ENCODE measurements at places on chromosomes 7 and 10.

DNA sequence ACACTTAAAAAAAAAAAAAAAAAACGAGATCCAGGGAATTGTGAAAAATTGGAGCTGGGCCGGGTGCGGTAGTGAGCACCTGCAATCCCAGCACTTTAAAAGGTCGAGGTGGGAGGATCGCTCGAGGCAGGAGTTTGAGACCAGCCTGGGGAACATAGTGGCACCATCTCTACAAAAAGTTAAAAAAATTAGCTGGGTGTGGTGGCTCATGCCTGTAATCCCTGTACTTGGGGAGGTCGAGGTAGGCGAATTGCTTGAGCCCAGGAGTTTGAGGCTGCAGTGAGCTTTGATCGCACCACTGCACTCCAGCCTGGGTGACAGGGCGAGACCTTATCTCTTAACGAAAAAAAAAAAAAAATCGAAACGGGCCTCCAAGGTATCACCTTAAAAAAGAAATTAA lies 2.0 kb downstream of the CLDN4 start:
- no peak for DNase-seq

GRCh38 chr7:47690902-47691558 lies 109.1 kb upstream of the TNS3 start:
- no peak for DNase-seq

- no peak for DNase-seq
Observed at GRCh38 chr7:77352665-77353406, 63.3 kb downstream of the GSAP start.

- DNase-seq = no peak
Observed at GRCh38 chr10:18793951-18794350, 134.7 kb downstream of the ARL5B start.

DNA sequence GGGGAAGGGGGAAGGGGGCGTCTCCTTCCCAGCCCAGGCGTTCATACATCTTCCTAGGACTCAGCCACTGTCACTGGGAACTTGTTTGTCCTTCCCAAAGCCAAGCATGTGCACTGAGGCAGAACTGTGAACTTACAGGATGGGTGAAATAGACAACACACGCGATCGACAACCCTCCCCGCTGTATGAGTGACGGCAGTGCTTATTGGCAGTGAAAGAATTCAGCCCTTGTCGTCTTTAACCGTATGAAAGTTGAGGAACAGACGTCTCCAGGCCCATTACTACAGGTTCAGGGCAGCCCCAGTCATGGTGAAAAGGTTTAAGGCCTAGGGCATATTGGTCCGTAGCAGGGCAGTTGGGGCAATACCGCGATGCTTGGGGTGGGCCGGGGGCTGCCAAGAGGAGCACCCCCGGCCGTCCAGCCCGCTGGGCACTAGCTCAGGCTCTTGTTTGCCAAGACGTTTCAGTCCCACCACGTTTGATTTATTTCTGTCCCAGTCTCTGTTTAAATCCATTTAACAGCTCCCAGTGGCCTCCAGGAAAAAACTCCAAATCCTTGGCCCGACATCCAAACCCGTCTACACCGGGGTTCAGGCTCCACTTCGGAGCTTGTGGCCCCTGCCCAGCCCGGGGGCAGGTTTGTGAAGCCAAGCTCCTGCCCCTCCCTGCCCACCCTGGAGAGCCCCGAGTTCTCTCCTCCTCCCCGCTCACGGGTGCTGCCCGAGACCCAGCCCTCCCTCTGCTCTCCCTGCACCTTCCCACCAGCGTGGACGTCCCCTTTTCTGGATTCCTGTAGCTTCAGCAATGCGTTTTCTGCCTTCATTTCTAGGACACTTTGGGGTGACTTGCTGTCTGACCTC lies 159.8 kb downstream of the DNAJB6 start:
- DNase-seq = no peak

DNA sequence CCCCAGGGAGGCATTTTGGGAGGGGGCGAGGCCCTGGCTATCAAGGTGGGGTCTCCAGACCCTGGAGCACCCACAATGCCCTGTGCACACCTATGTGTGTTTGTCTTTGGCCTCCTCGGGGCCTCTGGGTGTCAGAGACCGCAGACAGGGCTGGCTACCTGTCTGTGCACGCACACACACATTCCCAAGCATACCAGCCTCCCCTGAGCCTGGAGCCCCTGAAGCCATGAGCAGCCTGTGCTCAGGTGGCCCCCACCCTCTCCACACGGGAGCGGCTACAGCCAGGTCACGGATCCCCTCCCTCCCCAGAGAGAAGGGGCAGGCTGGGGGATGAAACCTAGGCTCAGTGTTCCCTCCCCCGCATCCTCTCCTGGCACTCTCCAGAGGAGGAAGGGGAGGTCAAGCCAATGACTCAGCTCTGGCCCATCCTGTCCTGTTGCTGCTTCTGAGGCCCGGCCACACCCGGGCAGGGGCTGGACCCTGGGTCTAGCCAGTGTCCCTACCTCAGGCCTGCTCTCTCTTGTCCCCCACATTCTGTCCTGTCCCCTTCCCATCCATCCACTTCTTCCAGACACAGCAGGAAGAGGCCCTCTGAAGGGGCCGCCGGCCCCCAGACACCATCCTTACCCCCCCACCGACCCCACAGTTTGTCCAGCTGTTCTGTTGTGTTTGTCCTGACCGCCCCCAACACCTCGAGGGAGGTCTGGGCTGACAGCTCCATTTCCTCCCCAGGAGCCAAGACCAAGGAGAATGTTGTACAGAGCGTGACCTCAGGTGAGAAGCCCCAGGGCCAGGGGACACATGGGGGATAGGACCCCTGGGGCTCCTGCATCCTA lies 720 bp downstream of the SNCG start:
- DNase-seq = no peak

DNA sequence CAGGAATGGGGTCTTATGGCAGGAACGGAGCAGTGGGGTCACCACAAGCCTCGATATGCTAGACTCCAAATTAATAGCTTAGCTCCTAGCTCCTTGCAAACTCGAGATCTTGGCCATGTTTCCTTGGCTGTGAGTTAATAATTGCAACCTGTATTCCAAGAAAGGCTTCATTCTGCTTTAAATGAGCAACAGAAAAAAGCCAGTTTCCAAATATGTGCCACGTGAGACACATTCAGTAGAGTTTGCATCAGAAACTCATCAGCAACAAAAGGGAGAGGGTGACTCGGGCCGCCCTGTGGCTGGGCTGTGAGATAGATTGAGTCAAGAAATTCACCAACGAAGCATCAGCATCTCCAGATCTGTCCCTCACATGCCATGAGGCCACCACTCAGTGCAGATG lies 112.0 kb downstream of the NPTX2 start:
- no peak for DNase-seq

DNA sequence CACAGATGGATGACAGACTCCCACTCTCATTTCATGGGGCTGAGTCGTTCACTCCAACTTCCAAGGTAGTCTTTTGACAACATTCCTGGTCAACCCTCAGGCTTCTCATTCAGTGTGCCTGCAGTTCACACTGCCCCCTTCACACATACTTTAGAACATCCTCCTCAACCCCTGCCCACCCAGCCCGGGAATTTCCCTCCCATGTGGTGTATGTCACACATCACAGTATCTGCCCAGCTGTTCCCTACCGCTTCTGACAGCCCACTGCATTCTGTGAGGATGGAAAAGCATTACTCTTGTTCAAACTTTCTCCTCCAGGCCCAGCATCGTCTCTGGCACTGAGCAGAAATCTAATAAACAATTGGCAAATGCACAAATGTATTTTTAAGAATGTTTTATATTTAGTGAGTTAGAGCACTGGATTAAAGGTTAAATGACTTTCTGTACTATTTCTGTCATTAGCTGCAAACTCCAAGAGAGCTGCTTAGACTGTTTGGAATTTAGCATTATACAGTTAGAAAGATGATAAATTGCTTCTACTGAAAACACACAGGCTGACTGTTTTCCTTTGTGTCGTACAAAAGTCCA lies 110.4 kb downstream of the SFMBT2 start:
- DNase-seq = no peak

GRCh38 chr10:123143162-123143824 lies 4.6 kb upstream of the HMX2 start:
- no peak for DNase-seq

- peak; percentile 32 for DNase-seq
Observed at GRCh38 chr7:1058821-1059199, 14.5 kb downstream of the GPR146 start.

GRCh38 chr10:98446151-98446660 lies 529 bp downstream of the HPS1 start:
- peak; percentile 48 for DNase-seq

GRCh38 chr7:133778472-133778871 lies 348.7 kb upstream of the LRGUK start:
- DNase-seq = no peak

GRCh38 chr10:3524086-3524960 lies 260.7 kb downstream of the KLF6 start:
- no peak for DNase-seq

GRCh38 chr10:6068422-6068821 lies 6.3 kb upstream of the IL2RA start:
- DNase-seq = no peak

DNA sequence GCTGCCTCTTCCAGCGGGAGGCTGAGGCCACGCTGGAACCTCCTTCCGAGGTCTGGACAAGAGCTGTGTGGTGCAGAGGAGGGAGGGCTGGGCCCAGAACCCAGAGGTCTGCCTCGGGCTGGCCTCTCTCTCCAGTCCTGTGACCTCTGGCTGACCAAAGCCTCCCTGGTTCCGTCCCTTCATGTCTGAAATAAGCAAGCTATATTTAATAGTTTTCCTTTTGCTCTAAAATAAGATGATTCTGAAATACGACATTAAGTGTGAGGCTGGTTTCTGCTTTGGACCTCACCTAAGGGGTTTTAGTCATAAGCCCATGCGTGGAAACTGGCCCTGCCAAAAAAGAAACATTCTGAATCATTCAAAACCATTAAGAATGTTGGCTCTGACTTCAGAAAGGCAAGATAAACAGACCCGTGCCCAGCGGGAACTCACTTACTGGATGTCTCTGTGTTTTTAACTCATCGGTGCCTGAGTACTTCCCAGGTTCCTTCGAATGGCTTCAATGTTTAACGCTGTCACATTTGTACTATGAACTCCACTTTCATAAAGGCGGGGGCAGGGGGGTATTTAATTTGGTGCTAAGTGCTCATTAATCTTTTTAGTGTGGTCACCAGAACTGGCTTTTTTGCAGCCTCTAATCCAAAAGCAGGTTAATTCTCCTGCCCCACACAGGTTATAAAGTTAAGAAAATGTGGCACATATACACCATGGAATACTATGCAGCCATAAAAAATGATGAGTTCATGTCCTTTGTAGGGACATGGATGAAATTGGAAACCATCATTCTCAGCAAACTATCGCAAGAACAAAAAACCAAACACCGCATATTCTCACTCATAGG lies 157.5 kb upstream of the KLF14 start:
- no peak for DNase-seq

- peak; percentile 58 for DNase-seq
Observed at GRCh38 chr7:23474094-23474828, 4.0 kb upstream of the IGF2BP3 start.

DNA sequence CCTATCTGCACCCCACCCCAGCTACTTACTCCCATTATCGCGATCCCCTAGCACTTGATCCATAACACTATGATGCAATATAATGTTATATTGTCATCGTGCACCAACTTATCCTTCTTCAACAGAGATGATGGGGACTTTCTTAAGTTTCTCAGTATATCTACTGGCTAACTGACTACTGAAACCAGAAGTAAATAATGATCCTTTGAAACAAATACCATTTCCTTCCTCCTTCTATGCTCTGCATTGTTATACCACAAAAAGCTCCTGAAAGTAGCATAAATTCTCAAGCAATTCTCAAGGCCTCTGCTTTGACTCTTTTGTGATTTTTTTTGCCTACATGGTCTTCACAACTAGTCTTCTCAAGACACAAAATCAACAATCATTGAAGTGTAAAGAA lies 68.9 kb downstream of the HTR7 start:
- no peak for DNase-seq

DNA sequence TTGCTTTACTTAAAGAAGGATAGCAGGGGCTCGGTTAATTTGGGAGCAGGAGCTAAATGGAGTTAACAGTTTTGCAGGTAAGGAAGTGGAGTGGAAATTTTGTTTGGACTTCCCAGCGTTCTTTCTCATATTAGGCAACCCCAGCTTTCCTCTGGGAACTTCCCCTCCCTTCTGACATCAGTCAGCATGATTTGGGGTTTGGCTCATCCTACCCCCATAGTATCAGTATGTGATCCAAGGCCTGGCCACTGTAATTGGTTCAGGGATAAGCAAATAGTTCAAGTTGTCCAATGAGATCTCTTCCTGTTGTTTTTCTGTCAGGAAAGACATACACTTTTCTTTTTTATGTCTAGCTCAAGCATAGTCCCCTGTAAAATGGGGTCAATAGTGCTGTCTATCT lies 125.6 kb upstream of the CDK6 start:
- no peak for DNase-seq

GRCh38 chr10:81215498-81215897 lies 659.5 kb upstream of the NRG3 start:
- no peak for DNase-seq

- no peak for DNase-seq
Observed at GRCh38 chr10:89550509-89550908, 15.1 kb upstream of the SLC16A12 start.

DNA sequence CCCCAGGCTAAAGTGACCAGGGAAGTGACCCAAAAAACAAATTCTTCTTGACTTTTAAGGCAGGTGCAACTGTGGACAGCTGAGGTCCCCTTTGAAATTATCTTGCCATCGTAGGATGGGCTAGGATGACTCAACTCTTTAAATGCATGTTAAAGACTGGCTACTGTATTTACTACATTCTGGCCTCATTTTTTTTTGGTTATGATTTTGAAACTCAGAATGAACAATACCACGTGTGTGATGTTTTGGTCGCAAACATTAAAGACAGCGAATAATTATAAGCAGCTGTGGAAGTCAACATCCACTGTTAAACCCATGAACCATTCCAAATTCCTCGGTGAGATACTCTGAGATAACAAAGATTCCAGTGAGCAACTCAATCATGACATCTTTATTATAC lies 1.2 kb upstream of the SLC13A4 start:
- no peak for DNase-seq

GRCh38 chr10:79890469-79890868 lies 58.4 kb downstream of the SFTPD start:
- no peak for DNase-seq

DNA sequence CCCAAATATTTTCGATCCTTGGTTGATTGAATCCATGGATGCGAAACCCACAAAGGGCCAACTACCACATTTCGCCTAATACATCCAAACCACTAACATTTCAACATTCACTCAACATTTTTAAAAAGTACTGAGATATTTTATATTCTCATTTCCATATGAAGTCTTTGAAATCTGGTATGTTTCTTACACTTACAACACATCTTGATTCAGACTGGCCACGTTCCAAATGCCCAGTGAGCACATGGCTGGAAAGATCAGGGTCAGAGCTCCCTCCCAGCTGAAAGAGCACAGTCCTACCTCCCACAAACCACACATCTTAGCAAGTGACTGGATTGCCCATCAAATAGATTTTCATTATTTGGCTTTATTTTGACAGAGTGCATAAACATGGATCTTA lies 18.9 kb downstream of the NCAPG2 start:
- DNase-seq = no peak

- DNase-seq = no peak
Observed at GRCh38 chr10:14491811-14492210, 161.1 kb upstream of the FRMD4A start.

GRCh38 chr7:75966190-75966961 lies 28.0 kb downstream of the TMEM120A start:
- no peak for DNase-seq
